ENCODE measurements at places on chromosomes 3 and 15. TPM values are rescaled to one million over a fixed set of nuclear protein-coding genes. Genes with fewer than 3 reads are reported as not detected.

GRCh38 chr3:109313061-109313460 is 3.3 kb downstream of the DPPA2 start:
- no peak overlapping the region for H3K4me3 ChIP-seq
- no peaks in the 10 kb centered on the region for H3K4me1 ChIP-seq
- H3K36me3 ChIP-seq: no peaks in the 10 kb centered on the region
- H3K27ac ChIP-seq: no peak overlapping the region

- H3K36me3 ChIP-seq: peaks cover 10% of the 10 kb centered on the region
- DNase-seq: no peak
- no peaks in the 10 kb centered on the region for H3K27me3 ChIP-seq
- H3K4me1 ChIP-seq: peaks cover under 1% of the 10 kb centered on the region
- H3K4me3 ChIP-seq: no peak overlapping the region
These were observed 126.0 kb upstream of the LMOD3 start for GRCh38 chr3:69248436-69248835.

- peak; percentile 75 for DNase-seq
- no peak overlapping the region for H3K27ac ChIP-seq
- peaks cover 6% of the 10 kb centered on the region for H3K4me1 ChIP-seq
- H3K36me3 ChIP-seq: no peaks in the 10 kb centered on the region
- H3K27me3 ChIP-seq: no peaks in the 10 kb centered on the region
These were observed 3.9 kb downstream of the TMIE start for GRCh38 chr3:46705022-46705530.

DNA sequence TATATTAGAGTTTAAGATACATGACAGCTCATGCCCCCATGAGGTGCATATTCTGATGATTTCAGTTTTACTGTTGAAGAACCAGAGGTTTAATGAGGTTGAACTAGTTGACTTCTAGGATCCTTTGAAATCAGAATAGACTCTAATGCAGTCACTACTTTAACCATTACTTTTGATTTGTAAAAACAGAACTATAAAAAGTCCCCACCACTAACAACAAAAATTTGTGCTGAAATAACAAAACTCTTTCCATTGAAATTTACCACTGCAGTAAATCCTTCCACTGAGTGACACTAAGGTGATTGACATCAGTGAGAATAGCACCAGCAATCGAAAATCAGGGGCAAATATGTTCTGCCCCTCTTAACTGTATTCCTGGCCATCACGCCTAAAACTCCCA is 214.1 kb downstream of the SHQ1 start:
- no peaks in the 10 kb centered on the region for H3K36me3 ChIP-seq
- peaks cover 4% of the 10 kb centered on the region for H3K4me1 ChIP-seq
- no peak overlapping the region for H3K4me3 ChIP-seq
- peaks cover 17% of the 10 kb centered on the region for H3K27me3 ChIP-seq
- no peak for DNase-seq

DNA sequence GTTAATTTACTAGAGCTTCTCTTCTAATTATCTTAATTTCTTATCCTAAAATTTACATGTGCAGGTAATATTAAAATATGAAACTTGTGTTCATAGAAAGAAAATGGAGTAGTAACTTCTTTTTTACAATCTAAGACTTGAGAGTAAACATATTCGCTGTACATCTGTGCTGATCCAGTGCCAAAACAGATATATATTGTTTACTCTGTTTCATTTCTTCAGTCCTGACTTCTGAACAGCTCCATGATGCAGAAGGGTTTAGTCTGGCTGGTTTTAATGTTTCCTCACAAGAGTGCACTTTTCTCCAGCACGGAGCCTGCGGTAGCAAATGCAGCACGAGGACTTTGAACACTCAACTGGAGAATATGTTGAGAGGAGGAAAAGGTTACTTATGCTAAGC is 306.8 kb downstream of the EPHA3 start:
- H3K27ac ChIP-seq: no peak overlapping the region
- H3K4me3 ChIP-seq: no peak overlapping the region
- H3K27me3 ChIP-seq: peaks cover 62% of the 10 kb centered on the region
- DNase-seq: no peak
- no peaks in the 10 kb centered on the region for H3K4me1 ChIP-seq
- no peaks in the 10 kb centered on the region for H3K36me3 ChIP-seq

- H3K27me3 ChIP-seq: peaks cover 44% of the 10 kb centered on the region
- H3K4me1 ChIP-seq: no peaks in the 10 kb centered on the region
- H3K27ac ChIP-seq: no peak overlapping the region
- H3K4me3 ChIP-seq: no peak overlapping the region
These were observed 308.4 kb downstream of the PDCD6IP start for GRCh38 chr3:34106879-34107278.

DNA sequence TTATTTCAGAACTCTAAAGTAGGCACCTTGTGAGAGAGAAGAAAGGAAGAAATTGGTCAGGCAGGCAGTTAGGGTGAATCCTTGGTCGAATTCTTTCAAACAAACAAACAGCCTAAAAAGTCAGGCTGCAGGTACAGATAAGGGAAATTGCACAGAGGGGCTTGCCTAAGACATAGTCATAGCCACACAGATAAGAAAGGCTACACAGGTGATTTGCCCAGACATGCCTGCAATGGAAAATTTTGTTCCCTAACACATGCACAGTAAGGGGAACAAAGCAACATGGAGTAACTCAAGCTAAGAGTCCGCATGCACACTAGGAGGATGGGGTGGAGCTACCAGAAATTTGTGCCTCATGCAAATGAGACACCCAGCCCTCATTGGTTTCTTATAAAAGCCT is 91.4 kb upstream of the TUSC7 start:
- DNase-seq: no peak
- H3K27me3 ChIP-seq: peaks cover 8% of the 10 kb centered on the region
- no peak overlapping the region for H3K27ac ChIP-seq

- DNase-seq: no peak
- no peak overlapping the region for H3K4me3 ChIP-seq
- no peak overlapping the region for H3K27ac ChIP-seq
- H3K27me3 ChIP-seq: peaks cover 16% of the 10 kb centered on the region
- H3K4me1 ChIP-seq: no peaks in the 10 kb centered on the region
These were observed 218.7 kb downstream of the STXBP5L start for GRCh38 chr3:121126707-121127035.

DNA sequence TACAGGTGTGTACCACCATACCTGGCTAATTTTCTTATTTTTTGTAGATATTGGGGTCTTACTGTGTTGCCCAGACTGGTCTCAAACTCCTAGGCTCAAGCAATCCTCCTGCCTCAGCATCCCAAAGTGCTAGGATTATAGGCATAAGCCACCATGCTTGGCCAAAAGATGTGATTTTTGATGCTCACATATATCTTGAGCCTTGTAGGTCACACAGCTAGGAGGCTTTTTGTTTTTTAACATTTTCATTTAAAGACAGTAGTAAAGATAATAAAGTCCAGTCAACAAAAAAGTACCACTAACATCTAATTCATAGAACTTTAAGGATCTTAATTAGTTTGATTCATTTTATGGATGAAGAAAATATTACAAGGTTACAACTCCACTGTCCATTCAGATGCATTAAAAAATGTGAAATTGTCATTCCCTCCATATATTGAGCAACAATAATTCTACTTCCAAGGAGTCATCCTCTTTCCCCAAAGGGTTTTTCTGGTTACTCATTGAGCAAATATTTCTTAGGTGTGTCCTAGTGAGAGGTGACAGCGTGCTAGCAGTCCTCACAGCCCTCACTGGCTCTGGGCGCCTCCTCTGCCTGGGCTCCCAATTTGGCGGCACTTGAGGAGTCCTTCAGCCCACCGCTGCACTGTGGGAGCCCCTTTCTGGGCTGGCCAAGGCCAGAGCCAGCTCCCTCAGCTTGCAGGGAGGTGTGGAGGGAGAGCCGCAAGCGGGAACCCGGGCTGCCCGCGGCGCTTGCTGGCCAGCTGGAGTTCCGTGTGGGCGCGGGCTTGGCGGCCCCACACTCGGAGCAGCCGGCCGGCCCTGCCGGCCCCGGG is 8.3 kb upstream of the TASOR start:
- H3K27ac ChIP-seq: peak overlapping the region; percentile 67
- H3K27me3 ChIP-seq: no peaks in the 10 kb centered on the region
- no peaks in the 10 kb centered on the region for H3K36me3 ChIP-seq
- H3K4me3 ChIP-seq: no peak overlapping the region
- peak; percentile 83 for DNase-seq

Gene NISCH
- 60.5 TPM for total RNA-seq

Gene KBTBD8
- total RNA-seq: 4.3 TPM

Gene MUC20
- total RNA-seq: 3.5 TPM
